ENCODE measurements at places on chromosomes 16 and 17.

DNA sequence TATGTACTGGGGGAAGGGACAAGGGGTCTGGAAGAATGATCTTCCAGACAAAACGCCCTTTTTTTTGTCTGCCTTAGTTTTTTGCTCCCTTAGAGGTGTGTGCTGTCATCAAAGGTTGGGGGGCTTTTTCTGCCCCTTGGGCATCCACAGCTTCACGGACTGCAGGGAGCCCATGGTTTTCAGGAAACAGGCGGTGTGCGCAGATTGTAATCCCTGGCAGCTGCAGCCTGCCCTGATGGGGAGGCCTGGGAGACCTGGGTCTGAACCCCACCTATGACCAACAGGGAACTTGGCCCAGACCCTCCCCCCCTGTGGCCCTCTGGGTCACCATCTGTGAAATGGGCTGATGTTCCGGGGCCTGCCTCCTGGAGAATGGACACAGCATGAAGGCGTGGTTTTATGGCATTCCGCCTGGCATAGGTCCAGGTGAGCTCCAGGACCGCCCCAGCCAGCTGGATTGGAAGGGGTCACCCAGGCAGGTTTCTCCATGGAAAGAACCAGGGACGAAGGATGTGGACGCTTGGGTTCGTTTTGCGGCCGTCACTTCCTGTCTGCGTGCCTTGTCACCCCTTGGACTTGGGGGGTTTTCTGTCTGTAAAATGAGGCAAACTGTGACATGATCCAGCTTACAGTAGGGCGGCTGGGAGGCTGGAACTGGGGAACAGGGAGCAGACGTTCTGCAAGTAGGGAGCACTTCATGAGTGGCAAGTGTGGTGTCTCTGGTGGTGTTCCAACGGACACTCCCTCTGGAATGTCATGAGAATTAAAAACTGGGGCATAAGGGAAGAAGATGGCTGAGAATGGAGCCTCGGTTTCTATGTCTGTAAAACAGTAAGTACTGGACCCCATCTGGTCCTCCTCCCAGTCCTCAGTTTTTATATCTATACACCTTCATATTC, 1.5 kb downstream of the CPNE2 start:
- DNase-seq = no peak

GRCh38 chr16:11050944-11051343, 106.6 kb downstream of the CLEC16A start:
- no peak for DNase-seq

DNA sequence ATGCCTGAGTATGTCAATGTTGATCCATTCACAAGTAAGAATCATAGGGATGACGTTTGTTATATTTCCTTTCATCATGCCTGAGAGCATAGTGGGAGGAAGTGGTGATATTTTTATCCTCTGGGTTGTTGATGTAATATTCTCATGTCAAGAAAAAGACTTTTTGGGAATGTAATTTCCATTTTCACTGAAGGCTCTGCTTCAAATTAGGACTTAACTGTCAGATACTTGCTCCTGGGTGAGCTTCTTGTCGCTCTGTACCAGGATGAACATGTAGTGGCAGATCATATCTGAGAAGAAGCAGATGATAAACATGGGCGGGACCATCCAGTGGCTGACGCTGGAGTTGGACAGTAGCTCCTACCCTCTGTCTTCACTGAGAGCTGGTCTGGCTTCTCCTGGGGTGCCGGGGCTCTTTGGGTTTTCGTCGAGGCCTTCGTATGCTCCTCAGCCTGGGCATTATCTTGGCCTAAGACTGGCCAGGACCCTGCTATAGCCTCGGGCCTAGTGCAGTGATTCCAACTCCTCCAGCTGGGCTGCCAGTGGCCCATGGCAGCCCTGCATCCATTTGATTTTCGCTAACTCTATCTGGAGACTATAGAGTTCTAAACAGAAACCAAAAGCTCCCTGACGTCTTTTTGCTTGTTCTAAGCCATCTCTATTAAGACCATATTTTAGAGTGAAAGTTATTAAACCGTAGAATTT, 19.7 kb downstream of the CYB5B start:
- no peak for DNase-seq

DNA sequence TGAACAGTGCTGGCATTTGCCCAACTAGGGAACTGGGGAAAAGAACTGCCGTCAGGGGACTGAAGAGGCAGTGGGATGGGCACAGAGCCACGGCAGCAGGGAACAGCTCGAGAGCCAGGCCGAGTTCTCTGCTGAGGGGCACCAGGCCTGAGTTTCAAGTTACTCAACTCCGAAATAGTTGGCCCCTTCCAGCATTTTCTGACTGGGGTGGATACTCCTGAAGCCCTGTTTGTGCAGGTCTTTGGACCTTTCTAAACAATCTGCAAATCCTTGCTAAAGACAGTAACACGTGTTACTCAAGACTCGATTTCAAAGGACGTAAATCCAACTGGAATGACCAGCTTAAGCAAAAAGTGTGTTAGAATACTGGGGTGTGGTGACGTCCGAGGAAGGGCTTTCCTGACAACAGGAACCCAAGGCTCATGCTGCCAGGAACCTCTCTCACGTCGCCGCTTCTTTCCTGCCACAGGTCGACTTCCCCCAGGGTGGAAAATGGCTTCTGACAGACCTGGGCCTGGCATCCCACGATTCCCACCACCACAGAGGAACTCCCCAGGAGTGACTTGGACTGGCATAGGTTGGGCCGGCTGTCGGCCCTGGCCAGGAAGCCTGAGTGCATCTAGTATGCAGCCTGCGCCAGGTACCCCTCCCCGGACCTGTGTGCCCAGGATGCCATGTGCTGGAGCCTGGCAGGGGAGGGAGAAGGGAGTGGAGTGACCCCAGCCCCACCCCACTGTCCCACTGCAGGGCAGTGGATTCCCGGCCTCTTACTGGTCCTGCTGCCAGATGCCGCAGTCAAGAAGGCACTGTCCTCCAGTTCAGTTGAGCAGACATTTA, 71.9 kb downstream of the N4BP1 start:
- no peak for DNase-seq

All from urinary bladder (tissue), 4 donors.